Amniotic epithelial cell (primary cell): ENCODE measurements at places on chromosomes 5 and 9.

GRCh38 chr5:54703565-54704255 is 186.2 kb downstream of the SNX18 start:
- DNase-seq, result no peak

- DNase-seq, result peak; percentile 76
Measured at GRCh38 chr5:91957666-91958065, 574.5 kb upstream of the ARRDC3 start.

DNA sequence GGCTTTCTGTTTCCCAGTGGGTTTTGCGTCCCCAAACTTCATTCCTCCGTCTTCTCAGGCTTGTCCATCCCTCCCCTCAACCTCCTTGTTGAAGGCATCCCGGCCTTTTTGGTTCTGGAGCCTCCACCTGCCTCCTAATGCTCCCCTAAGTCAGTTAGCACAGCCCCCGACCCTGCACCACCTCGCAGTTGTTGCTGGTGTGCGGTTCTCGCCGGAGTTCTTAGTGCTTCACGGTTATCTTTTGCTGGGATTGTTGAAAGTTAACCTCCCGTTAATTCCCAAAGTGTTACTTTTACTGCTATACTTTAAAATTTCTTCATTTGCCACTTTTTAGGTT is 447 bp downstream of the UBLCP1 start:
- no peak for DNase-seq

- peak; percentile 35 for DNase-seq
Measured at GRCh38 chr9:108270051-108270450, 585.7 kb downstream of the ACTL7B start.

DNA sequence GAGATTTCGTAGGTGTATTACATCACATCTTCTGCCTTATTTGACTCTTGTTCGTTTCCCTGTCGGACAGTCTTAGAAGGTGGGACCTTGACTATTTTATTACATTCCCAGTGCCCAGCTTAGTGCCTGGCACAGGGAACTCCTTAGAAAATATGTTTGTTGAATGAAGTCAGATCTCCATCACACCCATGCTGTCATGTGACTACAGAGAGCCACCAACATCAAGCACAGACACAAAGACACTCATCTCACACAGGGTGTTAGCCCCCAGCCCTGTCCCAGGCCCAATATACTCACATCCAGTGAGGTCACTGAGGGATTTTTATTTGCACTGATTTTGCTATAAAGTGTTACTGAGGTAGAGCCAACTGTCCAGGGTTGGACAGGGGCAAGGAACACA is 692 bp upstream of the SRA1 start:
- DNase-seq, result no peak
